ENCODE measurements at places on chromosomes 7 and 10. TPM values are rescaled to one million over a fixed set of nuclear protein-coding genes. Genes with fewer than 3 reads are reported as not detected.

- no peak for DNase-seq
These were observed at the start of gene PNLIPRP3 for GRCh38 chr10:116427671-116428070. Gene PNLIPRP3, plus strand, starts transcription at chr10:116427847. Its CDS starts 166 bp downstream, at chr10:116428013.

DNA sequence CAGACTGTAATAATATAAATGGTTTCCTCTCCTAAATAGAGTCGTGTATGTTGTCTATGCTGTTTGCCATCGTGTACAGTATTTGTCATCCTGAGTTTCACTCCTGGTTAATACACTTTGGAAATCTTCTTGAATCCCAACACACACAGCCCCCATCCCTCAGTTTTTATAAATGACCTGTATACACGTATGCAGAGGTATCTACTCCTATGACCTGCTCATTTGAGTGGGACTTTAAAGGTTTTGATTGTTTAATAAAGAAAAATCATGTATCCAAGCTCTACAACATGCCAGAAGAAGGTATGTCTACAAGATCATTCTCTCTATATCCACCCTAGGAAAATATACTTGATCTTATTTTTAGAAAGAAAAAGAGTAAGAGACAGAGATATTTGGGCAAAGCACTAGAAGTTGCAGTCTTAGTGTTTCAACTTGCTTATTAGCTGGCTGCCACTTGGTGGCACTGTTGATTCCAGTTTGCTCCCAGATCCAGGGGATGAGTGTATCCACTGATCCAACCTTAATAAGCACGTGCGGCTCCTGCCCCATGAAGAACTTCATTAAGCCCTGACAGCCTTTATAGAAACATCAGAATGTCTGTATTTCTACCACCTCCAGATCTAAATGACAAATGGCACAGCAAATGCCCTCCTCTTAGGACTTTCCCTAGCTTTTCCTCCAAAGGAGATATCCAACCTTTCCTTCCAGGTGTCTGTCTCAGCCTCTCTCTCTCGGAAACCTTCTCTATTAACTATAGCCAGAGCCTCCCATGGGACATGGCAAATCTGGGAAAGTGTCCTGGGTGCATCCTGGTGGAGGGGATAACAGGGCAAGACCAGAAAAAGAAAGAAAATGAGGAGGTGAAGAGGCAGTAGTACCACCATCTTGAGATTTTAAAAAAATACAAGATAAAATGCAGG, 181.6 kb upstream of the NEBL start:
- no peak for DNase-seq

DNA sequence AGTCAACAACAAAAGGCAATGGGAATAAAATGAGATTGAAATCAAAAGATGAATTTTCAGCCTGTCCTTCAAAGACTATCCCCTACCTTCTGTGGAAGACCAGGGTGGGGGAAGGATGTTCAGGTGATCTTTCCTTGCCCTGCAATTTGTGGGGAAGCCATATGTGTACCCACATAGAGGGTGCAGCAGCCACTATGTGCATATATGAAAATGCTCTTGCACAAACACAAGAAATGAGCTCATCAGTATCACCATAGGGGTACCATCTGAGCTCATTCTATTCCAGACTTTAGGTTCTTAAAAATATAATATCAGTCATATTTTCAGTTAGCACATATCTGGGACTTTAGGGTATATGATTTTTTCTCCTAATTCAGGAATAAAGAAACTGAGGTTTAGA, 17.7 kb downstream of the GIMAP5 start:
- DNase-seq: no peak

DNA sequence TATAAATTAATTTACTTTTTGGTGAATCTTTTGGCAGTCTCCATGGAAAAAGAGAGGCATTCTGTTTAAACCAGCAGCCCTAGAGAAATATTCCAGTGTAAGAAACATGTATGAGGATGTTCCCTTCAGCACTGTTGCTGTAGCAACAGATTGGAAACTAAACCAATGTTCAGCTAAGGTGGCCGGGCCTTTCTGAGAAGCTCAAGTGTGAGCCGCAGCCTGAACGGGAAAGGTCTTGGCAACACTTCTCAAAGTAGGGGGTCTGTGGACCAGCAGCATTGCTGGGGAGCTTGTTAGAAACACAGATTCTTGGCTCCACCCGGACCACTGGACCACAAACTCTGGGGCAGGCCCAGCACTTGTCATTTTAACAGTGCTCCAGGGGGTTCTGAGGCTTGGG, 36.2 kb downstream of the RAMP3 start:
- no peak for DNase-seq

DNA sequence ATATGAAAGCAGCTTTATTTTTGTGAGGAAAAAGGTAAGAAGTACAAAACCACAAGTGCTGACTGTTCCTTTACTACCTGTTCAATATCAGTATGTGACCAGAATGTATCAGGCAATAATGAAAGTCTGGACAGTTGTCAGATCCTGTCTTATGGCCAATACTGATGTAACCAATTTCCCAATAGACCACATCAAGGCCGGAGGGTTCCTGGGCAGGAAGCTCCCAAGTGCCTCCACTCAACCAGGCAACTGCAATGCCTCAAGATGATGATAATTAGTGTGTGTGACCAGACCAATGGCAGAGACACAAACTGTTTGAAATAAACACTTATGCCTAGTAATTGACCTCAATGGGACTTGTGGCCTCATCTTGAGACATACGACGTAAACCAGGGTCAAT, 149.4 kb upstream of the ASAH2 start:
- no peak for DNase-seq

GRCh38 chr7:133853706-133854276, 273.3 kb upstream of the LRGUK start:
- no peak for DNase-seq

- no peak for DNase-seq
These were observed 22.2 kb downstream of the ANK3 start for GRCh38 chr10:60367431-60367830.

- no peak for DNase-seq
These were observed 4.2 kb upstream of the ARHGAP12 start for GRCh38 chr10:31932838-31933237.

GBX1 gene
- total RNA-seq: not detected

AKAP9 gene
- total RNA-seq: 34.7 TPM

RAMP3 gene
- total RNA-seq: 104 TPM

MYPN gene
- 0.52 TPM for total RNA-seq

SPOCK2 gene
- total RNA-seq: 12.1 TPM
